ENCODE measurements at places on chromosomes 1 and 21.

- no peak for DNase-seq
These were observed 28.1 kb downstream of the PLXNA2 start for GRCh38 chr1:208216062-208216461.

GRCh38 chr1:31760471-31761470, 3.4 kb downstream of the ADGRB2 start:
- DNase-seq = peak; percentile 59

DNA sequence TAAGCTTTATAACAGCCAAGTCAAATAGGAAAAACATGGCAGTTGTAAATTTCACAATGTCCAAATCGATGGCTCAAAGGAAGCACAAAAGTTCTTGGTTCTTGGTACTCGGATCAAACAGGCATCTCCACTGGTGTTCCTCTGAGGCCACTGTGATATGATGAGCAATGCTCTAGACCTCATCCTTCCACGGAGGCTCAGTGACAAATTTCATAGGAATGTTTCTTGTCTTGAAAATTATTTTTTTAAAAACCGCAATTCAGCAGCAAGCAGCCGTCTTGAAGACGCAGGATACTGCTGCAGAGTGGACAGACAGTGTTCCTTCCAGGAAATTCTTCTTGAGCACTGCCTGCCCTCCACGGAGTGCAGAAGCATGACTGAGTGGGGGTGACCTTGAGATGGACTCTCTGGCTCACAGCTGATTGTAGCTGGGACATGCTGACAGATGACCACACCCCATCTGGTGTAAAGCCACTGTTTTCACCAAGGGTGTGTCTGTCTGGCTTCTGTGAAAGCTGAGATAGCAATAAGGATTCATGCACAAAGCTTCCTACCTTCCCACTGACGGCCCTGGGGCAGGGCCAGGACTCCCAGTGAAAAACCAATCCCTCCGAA, 61.9 kb downstream of the TIAM1 start:
- DNase-seq = no peak

- no peak for DNase-seq
These were observed 71.9 kb downstream of the ADARB1 start for GRCh38 chr21:45146306-45146705.

DNA sequence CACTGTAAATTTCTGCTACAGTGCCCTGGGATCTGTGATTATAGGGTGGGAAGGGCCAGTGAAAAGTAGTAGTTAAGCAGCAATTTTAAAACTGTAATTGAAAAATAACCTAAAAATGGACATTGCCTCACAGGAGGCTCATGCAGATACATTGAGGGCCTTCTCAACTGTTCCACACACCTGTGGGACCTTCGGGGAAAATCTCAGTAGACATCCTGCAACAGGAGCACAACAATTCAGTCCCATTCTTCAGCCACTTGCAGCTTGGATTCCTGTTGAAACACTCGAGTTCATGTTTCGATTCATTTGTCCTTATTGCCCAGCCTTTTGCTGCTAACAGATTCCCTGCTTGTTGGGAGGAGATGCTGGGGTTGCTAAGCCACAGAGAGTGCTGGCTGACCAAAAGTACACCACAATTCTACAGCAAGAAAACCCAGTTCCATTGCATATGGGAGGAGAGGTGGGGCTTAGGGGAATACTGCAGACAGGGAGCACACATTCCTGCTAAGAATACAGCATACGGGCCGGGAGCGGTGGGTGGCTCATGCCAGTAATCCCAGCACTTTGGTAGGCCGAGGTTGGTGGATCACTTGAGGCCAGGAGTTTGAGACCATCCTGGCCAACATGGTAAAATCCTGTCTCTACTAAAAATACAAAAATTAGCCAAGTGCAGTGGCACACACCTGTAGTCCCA, 4.5 kb downstream of the TMCC2 start:
- no peak for DNase-seq

DNA sequence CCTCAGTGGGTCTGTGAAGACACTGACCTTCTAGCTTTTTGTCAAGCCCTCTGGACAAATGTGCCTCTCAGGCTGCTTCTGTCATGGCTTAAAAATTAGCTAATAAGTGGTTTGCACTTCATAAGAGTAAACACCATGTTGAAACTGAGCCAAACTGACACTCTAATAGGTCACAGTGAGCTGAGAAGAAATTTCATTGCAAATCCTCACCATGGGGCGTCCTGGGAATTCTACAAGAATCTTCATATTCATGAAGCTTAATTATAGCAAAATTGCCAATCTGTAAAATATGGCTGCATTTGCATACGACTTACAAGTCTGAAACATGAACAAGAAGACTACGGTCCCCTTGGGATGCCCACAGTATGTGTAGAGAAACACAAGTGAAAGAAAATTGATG, 188.6 kb downstream of the DSCAM start:
- DNase-seq = no peak

GRCh38 chr21:41545500-41546359, 37.8 kb upstream of the TMPRSS2 start:
- DNase-seq = no peak

- no peak for DNase-seq
These were observed 104.7 kb downstream of the JAK1 start for GRCh38 chr1:64861611-64862010.

- no peak for DNase-seq
These were observed 6.1 kb upstream of the LYPLA2 start for GRCh38 chr1:23784846-23785245.

GRCh38 chr1:8902765-8903164, 24.3 kb upstream of the ENO1 start:
- DNase-seq = no peak

GRCh38 chr21:38039369-38039768, 123.1 kb upstream of the KCNJ6 start:
- no peak for DNase-seq

DNA sequence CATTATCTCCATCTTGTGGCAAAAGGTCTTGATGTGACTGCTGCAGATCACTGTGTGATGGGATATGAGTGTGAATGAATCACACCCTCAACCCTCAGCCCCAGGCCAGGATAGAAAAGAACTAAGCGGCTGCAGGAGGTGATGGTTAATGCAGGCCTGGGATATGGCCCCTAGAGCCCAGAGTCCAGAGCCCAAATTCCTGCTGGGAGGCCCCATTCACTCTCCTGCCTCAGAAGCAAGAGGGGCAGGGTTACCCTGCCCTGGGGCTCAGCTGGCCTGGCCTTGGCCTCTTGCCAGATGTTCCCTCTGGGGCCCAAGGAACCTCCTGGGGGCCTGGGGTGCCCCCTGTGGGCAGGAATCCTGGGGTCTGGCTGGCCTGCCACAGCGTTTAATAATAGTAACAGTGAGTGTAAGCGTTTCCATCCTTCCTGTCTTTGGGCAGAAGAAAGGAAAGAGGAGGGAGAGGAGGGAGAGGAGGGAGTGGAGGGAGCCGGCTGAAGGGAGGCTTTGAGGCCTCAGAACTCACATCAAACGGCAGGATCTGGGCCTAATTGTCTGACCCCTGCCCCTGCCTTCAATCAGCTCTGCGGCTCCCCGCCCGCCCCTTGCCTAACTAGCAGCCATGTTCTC, 26.2 kb downstream of the DMAP1 start:
- no peak for DNase-seq

DNA sequence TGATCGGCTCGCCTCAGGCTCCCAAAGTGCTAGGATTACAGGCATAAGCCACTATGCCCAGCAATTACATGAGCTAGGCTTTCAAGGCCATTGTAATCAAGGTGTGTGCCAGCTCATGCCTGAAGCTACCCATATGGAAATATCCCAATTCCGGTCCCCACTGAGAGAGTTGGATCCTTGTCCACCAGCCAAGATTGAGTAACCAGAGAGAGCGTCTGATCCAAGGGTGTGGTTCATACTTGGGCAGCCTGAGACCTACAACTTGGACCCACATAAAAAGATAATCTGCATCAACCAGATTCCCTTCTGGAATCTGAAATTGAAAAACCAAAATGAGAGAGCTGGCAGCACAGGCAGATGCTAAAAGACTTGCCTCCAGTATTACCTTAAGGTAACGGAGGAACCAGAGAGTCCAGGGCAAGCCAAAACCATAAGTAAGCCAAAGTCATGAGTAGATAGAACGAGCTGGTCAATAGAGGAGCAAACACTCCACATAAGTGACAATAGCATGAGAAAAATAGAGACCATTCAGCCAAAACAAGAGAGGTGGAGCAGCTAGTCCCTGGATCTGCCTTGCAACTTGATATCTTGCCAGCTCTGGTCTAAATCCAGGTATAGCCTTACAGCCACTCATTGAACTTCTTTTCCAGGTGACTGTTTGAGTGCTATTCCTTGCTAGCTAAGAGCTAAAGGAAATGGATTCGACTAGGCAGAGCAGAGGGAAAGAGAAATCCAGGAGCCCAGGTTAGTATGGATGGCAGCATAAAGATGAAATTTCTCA, 63.8 kb upstream of the ATP1A1 start:
- no peak for DNase-seq

GRCh38 chr1:90671741-90672140, 45.4 kb downstream of the BARHL2 start:
- no peak for DNase-seq

DNA sequence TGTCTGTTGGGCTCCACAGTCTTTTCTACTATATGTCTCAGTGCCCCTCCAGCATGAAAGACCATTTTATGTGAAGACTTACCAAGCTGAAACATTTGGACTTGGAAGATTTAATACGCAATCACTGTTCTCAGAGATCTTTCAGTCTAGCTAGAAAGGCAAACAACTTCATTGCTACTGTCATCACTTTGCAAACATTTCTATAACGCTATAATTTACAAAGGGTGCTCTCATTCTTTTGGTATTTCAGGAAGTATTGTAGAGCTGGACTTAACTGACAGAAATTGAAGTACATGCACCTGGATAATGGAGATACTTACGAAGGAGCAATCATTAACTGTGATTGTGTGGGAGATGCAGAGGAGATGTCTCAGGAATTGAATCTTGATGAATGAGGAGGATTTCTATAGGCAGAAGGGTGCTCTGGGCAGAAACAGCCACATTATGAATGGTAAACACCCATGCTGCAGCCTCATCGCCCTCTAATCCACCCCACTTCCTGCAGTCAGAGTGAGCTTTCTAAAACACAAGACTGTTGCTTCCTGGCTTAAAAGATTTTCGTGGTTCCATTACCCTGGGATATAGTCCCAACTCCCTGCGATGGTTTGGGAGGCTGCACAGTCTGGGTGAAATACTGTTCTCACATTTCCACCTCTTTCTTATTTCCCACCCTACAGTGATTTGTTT, 75.1 kb upstream of the GNG12 start:
- no peak for DNase-seq

GRCh38 chr1:58780836-58781452, 2.9 kb downstream of the JUN start:
- DNase-seq = no peak

- DNase-seq = peak; percentile 50
These were observed 511 bp downstream of the DNTTIP2 start for GRCh38 chr1:93878501-93878888.

GRCh38 chr1:209641832-209642172, 10.4 kb downstream of the LAMB3 start:
- DNase-seq = no peak

DNA sequence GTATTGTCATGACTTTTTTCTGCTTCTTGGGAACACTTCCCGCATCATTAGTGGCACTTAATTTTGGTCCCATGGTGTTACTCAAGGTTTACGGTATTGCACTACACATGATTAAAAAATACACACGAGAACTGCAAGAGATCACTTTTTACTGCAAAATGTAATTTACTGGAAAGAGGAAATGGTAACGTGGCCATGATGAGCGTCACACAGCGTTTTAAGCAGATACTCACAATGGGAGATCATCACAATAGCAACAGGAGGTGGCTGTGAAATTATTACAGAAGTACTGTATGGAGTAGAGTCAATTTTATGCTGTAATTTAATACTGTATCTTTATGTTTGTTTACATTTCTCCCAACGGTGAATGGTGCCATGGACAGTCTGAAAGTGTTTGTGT, 1510.3 kb downstream of the AMY1C start:
- DNase-seq = no peak

GRCh38 chr1:12486401-12487005, 131.5 kb downstream of the DHRS3 start:
- DNase-seq = no peak

DNA sequence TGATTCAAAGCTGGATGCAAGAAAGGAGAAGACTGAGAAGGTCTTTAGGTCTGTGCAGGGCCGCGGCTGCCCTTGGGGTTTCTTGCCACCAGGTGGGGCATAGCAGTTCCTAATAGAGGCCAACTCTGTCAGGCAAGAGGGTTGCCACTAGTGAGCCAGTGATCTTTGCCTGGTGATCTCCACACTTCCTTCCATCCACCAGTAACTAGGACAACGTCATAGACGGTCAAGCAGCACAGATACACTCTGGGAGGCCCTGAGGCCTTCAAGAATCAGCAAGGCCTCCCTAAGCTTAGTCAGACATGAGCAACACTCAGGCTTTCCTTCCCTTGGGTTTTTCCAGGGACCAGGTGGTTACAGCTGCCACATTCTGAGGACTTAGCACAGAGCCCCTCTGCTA, 32.9 kb upstream of the ATP2B4 start:
- peak; percentile 46 for DNase-seq

DNA sequence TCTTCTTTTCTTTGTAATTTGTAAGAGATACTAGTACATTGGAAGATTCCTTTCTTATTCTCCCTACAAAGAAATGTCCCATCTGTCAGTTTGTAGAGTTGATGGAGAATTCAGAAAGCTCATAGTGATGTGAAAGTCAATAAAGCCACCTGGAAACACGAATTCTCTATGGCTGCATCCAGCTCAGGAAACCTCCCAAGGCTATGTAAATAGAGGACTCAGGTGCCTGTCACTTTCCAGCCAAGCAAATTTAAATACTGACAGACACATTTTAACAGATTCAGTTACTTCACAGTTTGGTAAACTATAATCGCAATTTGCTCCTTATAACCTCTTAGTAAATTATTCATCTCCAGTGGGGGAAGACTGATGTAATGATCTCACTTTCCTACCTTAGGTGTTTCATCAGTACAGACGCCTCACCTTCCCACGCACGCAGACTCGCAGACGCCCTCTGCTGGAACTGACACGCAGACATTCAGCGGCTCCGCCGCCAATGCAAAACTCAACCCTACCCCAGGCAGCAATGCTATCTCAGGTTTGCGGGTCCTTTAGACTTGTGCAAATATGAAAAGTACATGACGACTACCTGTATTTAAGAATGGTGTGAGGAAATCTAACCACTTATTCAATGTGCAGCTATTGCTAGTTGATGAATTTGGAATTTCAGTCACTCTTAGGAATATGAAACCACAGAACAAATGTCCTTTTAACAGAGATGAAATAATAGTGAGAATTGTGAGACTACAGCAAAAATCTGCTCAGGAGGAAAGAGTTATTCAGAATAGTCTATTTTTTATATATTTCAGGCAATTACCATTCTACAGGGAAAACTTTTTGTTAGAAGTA, 60.6 kb downstream of the PTPRC start:
- peak; percentile 72 for DNase-seq
